ENCODE measurements at places on chromosomes 1 and 21.

DNA sequence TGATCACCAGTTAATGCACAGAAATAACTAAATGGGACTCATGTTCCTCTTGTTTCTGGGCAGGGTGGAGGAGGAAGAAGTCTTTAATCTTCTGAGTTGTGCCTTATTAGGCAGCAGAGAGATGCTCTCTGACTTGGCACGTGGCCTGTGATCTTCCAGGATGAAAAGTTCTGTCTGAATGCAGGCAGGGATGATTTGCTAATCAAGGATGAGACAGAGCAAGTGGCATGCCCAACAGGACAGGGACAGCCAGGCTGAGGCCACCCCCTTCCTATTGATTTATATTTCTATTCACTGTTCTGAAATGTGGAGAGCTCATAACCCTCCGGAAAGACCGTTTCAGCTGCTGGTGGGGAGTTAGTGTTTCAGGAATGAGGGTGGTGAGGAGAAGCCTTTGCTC lies 477.8 kb upstream of the CAMK1G start:
- DNase-seq, result no peak

DNA sequence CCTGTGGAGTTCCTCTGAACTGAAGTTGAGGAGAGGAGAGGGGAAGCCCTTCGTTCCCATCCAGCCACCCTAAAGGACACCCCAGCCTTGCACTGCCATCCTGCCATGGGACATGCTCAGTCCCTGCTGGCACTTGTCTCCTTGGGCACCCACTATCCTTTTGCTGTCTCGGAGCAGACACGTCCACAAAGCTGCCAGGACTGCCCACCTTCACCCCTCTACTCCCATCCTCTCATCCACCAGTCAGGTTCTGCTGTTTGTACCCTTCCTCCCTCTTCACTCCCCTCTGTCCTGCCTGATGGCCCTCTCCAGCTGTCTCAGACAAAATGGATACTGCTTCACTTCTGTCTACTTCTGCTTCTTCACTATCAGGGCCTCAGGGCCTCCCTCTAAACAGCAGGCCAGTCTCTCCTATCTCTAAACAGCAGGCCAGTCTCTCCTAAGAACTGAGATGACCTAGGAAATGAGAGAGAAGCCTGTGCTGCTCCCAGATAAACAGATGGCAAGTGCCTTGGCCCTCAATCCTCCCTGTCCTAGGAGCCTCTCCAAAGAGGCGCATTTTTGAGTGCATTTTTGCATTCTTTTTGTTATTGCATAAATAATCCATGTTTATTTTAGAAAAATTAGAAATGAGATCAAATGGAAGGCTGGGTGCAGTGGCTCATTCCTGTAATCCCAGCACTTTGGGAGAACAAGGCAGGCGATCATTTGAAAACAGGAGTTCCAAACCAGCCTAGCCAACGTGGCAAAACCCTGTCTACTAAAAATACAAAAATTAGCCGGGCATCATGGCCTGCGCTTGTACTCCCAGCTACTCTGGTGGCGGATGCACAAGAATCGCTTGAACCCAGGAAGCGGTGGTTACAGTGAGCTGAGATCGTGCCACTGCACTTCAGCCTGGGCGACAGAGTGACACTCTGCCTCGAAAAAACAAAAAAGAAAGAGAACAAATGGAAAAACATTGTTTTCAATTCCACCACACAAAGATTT lies 4.4 kb upstream of the PYCR2 start:
- DNase-seq, result no peak

DNA sequence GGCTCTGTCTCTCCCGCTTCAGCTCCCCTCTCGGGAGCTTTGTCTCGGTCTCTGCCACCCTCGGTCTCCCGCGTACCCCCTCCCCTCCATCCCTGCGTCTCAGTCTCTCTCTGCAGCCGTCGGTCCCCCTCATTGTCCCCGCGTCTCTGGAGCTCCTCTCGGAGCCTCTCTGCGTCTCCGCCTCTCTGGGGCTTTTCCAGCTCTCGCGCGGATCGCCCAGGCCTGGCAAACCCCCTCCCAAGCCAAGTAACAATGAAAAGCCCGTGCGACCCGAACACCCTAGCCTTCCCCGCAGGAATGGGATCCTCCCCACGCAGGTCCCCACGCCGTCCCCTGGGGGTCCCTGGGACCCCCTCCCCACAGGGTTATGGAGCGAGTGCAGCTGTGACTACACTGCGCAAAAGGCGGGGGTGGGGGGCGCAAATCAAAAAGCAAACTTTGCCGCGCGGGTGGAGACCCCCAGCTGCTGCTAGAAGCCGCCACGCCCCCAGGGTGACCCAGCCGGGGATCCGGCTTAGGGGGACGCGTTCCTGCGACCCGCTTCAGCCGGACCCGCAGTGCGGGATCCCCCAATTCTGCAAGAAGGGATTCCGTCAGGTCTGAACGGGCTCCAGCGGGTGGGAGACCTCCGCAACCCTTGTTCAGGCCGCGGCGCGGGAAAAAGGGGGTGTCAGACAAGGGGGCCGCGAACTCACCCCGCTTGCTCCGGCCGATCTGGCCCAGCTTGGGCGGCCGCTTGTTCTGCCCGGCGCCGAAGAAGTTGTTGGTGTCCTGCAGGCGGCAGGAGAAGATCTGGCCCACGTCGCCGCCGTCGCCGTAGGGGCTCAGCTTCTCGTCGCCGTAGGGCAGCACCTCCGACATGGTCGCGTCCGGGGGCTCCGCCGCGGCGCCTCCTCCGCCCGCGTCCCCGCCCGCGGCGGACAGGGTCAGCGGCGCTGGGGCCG lies 1.2 kb downstream of the CAMK2N1 start:
- peak; percentile 17 for DNase-seq

DNA sequence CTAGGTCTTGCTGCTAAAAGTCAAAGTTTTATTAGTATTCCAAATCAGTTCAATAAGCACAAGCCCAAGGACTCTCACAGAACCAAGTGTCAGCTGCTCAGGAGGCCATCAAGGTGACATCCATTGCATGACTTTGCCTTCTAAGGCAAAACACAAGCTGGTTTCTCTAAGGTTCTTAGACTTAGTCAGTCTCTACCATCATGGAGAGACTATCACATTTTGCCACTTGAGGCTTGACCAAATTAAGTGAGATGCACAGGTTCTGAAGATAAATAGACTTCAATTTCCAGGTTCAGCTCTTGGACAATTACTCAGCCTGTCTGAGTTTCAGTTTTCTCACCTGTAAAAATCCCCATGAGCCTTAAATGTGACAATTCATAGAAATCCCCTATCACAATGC lies 29.0 kb downstream of the TRIT1 start:
- no peak for DNase-seq

Measured in GM19239 (cell line).